ENCODE measurements at places on chromosomes 7 and 10.

DNA sequence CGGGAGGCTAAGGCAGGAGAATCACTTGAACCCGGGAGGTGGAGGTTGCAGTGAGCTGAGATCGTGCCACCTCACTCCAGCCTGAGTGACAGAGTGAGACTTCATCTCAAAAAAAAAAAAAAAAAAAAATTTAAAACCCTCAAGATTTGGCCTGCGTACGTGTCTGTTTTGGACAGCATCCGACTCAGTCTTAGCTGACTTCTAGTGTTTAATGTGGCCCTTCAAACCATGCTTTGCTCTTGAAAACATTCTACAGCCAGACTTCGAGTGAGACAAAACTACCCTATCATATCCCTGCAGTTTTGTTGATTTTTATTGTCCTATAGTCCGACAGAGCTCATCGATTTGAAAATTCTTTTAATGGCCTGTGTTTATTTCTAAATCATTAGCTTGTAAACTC is 227.1 kb upstream of the SH2B2 start:
- DNase-seq: no peak

DNA sequence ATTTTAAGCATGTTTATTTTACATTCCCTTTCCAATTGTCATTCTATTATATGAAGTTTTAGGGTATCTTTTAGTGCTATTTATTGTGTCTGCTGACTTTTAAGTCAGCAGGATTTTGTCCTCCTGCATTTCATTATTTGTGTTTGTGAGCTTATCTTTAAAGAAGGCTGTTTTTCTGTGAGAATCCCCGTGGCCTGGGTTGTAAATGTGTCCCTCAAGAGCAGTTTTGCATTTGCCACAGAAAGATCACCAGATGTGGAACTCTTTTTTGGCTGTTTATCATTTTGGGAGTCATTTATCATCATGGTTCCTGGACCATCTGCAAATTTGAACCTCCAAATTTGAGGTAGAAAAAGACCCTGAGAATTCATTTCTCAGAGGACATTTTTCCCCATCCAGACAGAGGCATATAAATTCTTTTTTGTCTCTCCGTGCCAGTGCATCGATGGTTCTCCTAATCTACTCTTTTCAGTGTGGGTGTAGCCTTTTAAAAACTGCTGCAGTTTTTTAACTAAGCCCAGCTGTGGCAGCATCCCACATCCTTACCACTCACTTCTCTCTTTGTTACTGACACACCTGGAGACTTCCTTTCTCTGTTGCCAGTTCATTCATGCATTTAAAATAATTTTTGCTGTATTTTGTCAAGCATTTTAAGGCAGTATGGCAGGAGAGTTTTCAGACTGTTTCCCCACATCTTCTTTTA is 20.1 kb upstream of the MTURN start:
- no peak for DNase-seq

DNA sequence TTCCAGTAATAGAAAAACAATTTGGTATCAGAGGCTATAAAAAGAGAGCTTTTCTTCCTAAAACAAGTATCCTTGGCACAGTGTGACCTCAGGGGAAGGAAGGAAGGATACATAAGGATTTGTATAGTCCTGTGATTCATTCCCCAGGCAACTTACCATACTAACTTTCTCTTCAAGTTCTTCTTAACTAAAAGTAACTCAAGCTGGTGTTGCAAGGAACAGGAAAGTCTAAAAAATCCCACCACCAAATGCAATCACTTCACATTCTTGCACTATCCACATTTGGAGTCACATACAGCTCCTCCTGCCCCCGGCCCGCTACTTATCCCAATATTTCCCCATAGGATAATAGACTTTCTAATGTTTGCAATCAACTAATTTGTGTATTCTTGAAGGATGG is 84.8 kb downstream of the PRKAG2 start:
- no peak for DNase-seq

- peak; percentile 36 for DNase-seq
Observed at GRCh38 chr7:127447326-127447945, 54.9 kb upstream of the ZNF800 start.

GRCh38 chr7:42100156-42100508 is 136.9 kb downstream of the GLI3 start:
- DNase-seq: no peak

- DNase-seq: no peak
Observed at GRCh38 chr10:77071001-77071511, 566.6 kb downstream of the KCNMA1 start.

DNA sequence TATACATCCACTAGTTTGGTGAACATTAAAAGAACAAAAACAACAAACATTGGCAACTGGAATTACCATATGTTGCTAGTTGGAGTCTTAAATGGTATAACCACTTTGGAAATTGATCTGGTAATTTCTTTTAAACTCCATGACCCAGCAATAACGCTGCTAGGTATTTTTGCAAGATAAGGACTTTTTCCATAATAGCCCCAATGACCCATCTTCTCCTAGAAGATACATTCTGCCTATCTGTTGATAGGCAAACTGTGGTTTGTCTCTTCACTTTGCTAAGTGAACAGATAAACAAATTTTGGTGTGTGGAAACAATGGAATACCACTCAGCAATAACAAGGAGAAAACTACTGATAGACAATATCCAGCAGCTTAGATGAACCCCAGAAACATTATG is 30.6 kb upstream of the MTURN start:
- no peak for DNase-seq

GRCh38 chr10:98361131-98362025 is 53.6 kb downstream of the PYROXD2 start:
- peak; percentile 60 for DNase-seq

- DNase-seq: no peak
Observed at GRCh38 chr7:105224884-105225651, 163.7 kb downstream of the SRPK2 start.

DNA sequence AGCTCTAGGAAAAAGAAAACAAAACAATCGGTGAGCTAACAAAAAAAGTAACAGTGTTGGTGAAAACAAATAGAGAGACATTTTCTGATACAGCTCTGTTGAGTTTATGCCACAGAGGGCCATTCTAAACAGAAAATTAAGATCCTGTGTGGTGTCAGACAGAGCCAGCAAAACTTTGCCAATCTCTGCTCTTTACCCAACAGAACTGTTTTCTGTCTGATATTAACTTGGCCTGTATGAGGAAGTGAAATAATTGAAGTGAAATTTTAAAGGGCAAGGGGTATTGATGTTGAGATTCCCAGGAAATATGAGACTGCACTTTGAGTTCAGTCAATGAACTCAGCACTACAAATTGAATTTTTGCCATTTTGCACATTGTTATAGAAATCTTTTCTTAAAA is 101.0 kb downstream of the AOAH start:
- no peak for DNase-seq

DNA sequence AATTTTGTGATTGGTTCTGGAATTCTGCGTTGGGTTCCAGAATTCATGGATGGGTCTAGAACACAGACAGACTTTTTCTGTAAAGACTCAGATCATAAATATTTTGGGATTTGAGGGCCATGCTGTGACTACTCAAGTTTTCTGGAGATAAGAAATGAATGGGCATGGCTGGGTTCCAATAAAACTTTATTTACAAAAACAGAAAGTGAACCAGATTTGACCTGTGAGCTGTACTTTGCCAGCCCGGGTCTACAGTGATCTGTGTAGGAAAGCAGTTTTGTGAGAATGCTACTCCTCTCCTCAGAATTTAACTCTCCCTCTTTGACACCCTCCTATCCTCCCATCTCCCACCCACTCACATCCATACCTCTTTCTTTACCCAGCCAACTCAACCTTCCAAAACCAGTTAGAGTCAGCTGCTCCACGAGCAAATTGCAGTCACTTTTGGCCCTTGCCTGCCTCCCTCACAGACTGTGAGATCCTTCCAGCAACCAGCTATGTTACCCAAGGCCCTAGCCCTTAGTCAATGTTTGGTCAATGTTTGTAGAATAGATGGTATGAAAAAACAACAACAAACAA is 312.8 kb upstream of the ZMIZ1 start:
- DNase-seq: no peak

DNA sequence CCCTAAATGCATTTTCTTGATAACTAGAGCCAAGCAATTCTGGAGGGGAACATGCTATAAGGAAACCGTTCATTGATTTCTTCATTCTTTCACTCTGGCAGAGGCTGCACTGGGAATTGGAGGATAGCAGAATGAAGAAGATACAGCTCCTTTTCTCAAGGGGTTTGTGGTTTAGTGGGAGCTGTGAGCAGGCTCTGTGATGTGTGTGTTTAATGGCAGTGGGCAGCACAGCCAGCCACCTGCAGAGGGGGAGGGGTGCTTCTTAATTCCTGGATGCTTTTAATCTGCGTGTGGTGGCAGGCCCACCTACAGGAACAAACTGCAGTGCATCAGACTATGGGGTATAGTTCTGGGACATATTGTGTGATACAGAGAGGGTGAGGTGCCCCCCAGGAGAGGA is 31.9 kb downstream of the RPS24 start:
- DNase-seq: no peak

DNA sequence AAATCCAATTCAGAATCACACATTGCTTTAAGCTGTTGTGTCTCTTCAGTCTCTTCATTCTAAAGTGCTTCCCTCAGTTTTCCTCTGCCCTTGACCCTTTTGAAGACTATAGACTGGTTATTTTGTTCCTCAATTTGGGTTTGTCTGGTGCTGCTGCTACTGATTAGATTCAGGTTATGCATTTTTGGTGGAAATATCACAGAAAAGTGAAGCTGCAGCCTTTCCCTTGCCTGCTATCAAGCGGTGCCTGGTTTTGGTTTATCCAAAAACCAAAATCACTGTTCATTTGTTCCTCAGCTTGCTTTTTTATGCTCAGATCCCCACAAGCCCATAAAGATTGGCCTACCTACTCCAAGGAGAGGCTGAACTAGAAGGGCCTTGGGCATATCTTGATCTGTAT is 55.2 kb downstream of the ELMO1 start:
- DNase-seq: no peak

GRCh38 chr7:13991791-13992595 is 2.5 kb upstream of the ETV1 start:
- no peak for DNase-seq

GRCh38 chr10:104449391-104449790 is 95.8 kb downstream of the CFAP58 start:
- DNase-seq: no peak

DNA sequence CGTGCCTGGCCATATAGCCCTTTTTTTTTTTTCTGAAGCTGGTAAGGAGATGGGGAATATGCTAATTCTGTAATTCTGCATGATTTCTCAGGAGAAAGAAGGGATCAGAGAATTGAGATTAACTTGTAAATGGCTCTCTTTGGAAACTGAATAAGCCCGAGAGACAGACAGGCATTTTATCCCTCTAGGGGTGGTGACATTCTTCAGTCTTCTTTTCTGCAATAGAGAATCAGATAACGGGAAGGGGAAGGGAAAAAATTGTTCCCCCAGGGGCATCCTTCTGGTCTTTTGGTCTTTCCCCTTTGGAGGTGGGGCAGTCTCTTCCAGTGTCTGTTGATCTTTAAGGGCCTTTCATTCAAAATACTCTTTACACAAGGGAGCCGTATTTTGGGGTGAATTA is 34.2 kb downstream of the HK1 start:
- DNase-seq: no peak

GRCh38 chr7:116780966-116781365 is 81.4 kb upstream of the CAPZA2 start:
- DNase-seq: no peak

DNA sequence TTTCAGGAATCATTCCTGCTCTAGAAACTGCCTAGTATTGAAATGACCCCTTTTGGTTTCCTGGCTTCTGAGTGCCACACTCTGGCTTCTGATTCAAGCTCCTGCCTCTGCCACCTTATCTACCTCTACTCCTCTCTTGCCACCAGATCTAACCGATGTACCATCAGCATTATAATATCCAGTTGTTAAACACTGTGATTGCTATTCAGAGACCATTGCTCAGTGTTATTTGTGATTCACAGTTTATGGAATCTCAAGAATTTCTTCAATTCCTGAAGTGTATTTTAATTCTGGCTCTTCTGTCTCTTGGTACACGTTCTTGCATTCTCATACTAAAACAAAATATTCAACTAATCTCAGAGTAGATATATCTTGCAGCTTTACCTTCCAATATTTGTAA is 88.7 kb downstream of the DYNC1I1 start:
- no peak for DNase-seq

DNA sequence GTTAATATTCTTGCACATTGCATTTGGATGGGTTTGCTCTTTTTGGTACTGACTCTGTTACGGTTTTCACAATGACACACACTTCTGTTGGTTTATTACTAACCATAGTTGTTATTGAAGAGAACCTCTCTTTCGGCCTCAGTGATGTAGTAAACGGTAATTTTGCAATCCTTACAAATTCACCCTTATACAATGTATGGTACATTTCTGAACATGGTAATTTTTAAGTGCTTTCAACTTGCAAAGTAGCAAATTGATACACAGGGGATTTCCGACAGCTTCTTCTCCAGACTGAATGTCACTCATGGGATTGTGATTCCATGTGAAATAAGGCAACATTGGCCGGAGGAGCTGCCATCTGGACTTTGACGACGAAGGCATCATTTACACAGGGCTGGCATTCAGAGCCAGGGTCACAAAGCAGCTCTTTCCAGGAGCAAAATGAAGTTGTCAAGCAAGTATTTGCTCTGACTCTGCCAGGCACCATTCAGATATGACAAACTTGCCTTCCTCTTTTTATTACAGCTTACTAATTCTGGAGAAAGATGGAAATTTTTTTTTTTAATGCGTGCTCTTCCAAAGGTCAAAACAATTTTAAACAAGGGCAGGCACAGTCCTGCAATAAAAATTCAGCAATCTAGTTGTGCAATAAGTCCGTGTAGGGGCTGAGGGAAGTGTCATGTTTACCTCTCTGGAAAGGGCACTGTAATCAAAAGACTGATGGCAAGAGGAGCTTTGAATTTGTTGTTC is 711.5 kb upstream of the C7orf33 start:
- DNase-seq: no peak

DNA sequence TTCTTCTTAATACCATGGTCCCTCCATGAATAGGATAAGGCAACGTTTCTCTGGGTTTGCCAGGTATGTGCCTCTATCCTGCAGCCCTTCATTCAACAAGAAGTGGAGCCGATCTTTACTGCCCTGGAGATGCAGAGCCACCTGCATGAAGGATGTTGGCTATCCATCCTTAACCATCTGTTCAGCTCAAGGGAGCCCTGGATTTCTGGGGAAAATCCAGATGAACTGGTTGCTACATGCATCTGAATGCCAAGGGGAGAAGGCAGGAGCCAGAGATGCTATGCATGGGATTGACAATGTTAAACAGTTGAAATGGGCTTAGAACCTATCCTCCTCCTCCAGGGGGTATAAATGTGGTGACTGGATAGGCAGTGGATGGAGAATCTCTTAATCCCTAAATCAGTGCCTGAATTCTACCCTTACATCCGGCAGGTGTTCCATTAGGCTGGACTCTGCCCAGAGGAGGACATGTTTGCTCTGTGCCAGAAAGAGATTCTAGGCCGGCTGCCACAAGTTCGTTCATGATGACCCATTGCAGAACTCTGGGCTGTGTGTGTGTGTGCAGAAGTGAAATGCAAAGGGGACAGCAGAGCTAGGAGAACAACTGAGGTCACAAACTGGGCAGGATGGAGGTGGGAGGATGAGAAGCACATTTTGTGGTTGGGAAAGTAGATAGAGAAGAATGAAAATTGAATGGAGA is 15.6 kb downstream of the CPED1 start:
- DNase-seq: no peak

- DNase-seq: no peak
Observed at GRCh38 chr7:118648002-118648401, 423.5 kb downstream of the ANKRD7 start.

Data from GM12891 (cell line).